ENCODE measurements at places on chromosomes 11 and 22.

DNA sequence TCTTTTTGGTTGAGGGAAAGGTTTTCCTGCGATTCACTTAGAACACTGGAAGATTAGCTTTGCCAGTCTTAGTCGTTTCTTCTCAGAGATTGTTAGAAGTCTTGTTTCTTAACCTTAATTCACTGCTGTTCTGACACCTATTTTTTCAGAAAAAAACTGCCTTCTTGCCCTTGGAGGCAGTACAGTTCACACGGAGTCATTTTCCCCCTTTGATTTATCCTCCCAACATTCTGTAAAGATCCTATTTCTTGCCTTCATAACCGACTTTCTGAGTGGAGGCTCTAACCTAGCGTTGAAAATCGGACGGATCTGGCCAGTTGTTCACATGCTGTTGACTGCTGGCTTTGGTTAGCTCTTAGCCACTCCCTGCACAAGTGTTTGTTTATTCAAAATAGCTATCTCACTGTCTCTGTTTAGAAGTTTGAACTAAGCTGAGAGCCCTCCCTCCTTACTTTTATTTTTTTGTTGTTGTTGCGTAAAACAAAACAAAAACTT, 737 bp downstream of the BCL2L13 start:
- DNase-seq, result no peak

GRCh38 chr11:115157247-115157646, 347.0 kb downstream of the CADM1 start:
- no peak for DNase-seq

DNA sequence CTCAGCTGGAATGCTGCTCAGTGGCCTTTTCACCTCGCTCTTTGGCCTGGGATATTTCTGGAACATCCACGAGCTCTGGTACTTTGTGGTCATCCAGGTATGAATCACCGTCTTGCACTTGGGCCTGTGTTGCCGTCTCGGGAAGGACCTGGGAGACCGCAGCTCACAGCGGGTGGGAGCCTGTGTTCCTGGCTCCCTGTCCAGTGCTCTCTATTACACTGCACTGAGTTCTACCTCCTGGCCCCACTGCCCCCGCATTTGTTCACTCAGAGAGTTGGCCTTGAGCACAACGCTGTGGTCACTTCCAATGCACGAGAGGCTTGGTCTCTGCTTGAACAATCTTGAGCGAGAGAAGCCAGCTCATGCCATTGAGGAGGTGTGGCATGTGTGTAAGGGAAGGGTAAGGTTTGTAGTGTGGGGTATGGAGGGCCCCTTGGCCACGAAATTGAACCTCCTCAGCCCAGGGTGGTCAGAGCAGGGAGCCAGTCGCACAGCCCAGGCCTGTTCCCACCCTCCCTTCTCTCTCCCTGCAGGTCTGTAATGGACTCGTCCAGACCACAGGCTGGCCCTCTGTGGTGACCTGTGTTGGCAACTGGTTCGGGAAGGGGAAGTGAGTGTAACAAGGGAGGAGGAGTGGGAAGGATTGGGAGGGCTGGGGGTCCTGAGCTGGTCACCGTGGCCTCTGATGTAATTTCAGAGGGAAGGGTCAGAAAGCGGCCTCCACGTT, 16.2 kb downstream of the SLC37A2 start:
- DNase-seq, result no peak

GRCh38 chr11:75734491-75735180, 17.0 kb downstream of the MOGAT2 start:
- DNase-seq, result no peak

- no peak for DNase-seq
These were observed 154.3 kb upstream of the TBCEL start for GRCh38 chr11:120869516-120870011.

Measured in activated T-cell treated with anti-CD3 and anti-CD28 coated beads for 4 hours (primary cell).